NCI-H1105 treated with DMSO at 0.1 percent for 48 hours (cell line): ENCODE measurements at places on chromosomes 1 and 21.
A peak's percentile ranks its signal among the peaks of the same experiment; 100 is the strongest.

GRCh38 chr1:38183096-38183495 lies 136.5 kb upstream of the POU3F1 start:
- DNase-seq = no peak

DNA sequence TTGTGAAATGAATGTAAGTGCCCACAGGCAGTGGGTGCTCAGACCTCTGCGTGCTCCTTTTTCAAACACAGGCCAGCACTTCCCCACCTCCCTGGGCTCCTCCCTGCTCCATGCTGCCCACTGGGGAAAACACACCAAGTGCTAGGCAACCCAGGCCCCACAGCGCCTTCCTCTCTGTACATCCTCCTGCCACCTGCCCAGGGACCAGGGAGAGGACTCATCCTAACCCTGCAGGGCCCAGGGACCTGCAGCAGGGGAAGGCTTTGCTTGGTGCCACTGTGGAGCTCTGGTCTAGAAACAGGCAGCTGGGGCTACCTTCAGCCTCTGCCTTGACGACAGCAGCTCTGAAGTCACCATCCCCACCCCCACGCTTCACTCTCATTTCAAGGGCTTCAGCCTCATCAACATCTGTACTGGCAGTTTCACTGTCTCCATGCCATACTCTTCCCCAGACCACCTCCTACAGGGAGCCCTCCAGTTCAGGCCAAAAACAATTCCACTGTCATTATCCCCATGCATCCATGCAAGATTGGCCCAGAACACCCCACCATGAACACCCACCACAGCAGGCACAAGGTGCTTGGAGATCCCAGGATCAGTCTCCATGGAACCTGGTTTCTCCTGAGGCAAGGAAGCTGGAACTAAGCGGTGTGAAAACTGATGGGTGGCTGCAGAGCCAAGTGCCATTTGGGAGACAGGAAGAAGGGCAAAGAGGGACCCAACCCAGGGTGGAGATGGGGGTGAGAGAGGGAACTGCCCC lies 1.1 kb downstream of the IGSF8 start:
- no peak for DNase-seq

- DNase-seq = no peak
These were observed 35.3 kb upstream of the NGF start for GRCh38 chr1:115373305-115373704.

DNA sequence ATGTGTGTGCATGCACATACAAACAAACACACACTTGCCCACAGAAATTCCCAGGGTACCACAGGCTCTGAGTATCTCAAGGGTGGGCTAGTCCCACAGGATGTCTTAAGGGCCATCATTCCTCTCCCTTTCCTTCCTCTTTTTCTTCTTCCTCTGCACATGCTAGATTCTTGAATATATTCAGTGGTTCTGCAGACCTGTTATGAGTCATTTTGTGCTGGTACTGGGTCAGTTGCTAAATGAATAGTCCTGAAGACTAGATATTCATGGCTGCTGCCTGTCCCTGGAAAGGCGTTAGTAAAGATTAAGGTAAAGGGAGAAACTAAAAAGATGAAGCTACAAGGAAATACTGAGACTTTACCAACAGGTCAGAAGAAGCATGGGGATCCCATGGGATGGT lies 256.7 kb upstream of the KIAA0040 start:
- DNase-seq = no peak

- no peak for DNase-seq
These were observed 29.8 kb upstream of the NLRP3 start for GRCh38 chr1:247386217-247386616.

- no peak for DNase-seq
These were observed 11.3 kb downstream of the LDLRAD2 start for GRCh38 chr1:21823206-21823979.

DNA sequence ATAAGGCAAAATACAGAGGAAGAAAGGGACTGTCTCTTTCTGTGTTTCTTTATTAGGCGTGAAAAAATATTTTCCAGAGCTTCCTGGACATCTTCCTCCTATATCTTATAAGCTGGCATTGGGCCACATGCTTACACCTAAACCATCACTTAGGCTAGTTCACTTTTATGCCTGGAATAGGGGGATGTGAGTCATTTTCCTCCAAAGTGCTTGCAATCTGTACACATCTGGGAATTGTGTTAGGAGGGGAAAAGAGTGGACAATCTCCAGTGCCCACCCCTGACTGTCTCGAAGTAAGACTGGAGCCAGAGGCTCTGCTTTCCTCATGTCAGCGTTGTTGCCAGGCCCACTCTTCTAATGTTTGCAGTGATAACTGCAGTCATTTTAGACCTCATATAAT lies 29.9 kb downstream of the GIPC2 start:
- DNase-seq = no peak

DNA sequence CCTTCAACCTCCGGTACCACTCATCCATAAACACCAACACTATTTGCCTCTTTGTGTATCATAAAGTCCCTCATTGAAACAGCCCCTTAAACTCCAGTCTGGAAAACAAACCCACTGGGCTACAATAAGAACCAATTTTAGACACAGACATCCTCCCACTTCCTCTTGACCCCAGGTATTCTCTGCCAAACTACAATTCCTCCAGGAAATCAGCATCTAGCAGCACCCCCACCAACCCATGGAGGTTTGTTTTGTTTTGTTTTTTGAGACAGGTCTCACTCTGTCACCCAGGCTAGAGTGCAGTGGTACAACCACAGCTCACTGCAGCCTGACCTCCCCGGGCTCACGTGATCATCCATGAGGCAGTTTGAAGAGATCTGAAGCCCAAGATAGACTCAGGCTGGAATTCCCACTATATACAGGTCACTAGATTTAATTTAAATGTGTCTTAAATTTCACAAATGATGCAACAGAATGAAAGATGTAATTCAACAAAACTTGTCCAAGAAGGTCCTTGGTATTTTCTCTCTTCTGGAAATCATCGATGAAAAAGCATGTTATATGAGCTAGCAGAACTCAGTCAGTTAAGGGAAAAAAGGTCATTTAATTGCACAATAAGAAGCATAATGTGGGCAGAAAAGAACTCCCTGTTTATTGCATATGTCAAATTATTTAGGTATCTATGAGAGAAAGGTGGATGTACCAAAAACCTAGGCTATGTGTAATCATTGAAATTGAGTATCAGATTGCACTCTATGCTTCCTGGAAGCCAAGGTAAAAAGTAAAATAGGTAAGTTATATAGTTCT lies 30.3 kb downstream of the TCP10L start:
- DNase-seq = no peak

- DNase-seq = no peak
These were observed 16.1 kb downstream of the LRP8 start for GRCh38 chr1:53311702-53312305.

GRCh38 chr1:9039761-9040658 lies 13.8 kb upstream of the SLC2A7 start:
- DNase-seq = no peak

- DNase-seq = no peak
These were observed 46.8 kb downstream of the XCL1 start for GRCh38 chr1:168623003-168623828.

- no peak for DNase-seq
These were observed 34.5 kb upstream of the TRABD2B start for GRCh38 chr1:48031676-48032075.

DNA sequence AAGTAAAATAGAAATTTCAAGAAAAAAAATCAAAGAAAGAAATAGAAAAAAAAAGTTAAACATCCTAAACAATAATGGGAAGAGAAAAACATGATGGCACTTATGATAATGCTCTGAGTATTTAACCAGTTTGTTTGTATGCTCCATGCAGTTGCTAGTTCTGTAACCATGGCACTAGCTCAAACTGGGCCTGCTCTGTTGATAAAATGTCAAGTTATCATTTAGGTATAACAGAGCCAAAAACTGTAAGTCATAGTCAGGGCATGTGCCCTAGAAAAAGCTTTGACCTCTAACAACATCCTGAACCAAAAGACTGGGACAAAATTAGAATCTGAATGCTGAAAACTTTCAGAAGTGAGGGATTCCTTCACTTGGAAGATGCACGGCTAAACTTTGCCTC lies 148.9 kb downstream of the KCNT2 start:
- DNase-seq = no peak

DNA sequence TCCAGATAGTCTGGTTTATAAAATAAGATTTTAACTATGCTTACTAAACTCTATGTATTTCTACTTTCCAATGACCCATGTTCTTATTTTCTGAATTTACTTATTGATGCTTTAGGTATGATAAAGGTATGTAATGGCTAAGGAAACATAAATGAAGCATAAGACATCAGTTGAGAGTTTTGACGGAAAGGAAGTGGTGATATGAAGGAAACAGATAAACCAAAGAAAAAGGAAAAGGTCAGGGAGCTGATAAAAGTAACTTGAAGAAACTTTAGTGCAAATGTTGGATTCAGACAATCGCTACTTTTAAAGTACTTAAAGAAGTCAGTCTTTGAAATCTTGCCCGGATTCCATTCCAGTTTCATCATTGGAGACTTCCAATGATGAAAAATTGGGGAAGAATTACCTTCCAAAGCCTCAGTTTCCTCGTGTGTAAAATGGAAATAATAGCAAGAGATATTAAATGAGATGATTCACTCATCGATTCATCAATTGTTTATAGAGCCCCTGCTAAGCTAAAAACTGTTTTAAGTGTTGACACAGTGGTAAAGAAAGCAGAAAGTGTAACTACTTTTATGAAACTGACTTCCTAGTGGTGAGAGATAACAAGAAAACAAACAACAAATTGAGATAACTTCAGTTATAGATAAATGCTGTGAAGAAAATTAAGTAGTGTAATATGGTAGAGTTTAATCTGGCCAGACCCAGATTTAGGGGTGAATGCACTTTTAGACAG lies 10.6 kb downstream of the PTPRC start:
- no peak for DNase-seq

GRCh38 chr1:93824834-93825233 lies 54.2 kb downstream of the DNTTIP2 start:
- DNase-seq = no peak

GRCh38 chr21:25700741-25701140 lies 34.0 kb downstream of the ATP5PF start:
- DNase-seq = no peak

- no peak for DNase-seq
These were observed 450.4 kb downstream of the MATN1 start for GRCh38 chr1:30273021-30273325.

GRCh38 chr1:241834733-241835377 lies 13.1 kb upstream of the EXO1 start:
- DNase-seq = no peak

GRCh38 chr1:36553591-36554322 lies 71.0 kb upstream of the CSF3R start:
- peak; percentile 68 for DNase-seq
